ENCODE measurements at places on chromosomes 5 and 9. TPM values are rescaled to one million over a fixed set of nuclear protein-coding genes. Genes with fewer than 3 reads are reported as not detected.

ACOT12 gene
- 2.8 TPM for total RNA-seq

SLC1A3 gene
- total RNA-seq: 243 TPM

DNA sequence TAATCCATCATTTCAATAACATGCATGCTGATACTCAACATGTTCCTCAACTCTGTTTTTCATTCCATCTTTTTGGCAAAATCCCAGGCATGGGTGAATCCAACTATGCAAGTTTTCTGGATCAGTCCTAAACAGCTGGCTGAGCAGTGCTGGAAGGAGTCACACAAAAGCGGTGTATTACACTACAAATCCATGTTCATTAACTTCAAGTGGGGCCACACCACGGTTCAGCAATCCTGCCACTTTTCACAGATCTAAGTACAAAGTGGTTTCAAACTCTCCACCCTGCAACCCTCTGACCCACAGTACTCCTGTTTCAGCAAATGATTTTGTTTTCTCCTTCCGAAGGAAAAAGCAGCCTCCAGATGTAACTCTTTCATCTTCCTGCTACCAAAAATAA, 222.5 kb downstream of the EPB41L4A start:
- no peak for DNase-seq

DNA sequence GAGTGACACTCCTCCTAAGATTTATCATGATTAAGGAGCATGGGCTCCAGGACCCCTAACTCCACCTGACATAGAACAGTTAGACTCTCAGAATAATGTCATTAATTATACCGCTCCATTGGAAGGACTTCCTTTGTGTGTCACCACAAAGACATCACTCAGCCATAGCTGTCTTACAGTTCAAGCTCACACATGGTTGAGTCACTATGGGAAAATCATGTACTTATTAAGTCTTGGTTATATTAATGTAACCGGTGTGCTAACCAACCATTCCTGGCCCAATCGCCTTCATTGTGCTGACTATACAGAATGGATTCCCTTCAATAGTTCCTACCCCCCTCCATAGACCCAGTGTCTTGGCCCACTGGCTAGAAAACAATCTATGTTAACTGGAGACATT, 10.9 kb upstream of the MCCC2 start:
- no peak for DNase-seq

- DNase-seq: no peak
These were observed 5.5 kb upstream of the ENTREP1 start for GRCh38 chr9:69319324-69320025.

Measured in occipital lobe (tissue), 3 donors.